Frontal cortex (tissue), 4 donors: ENCODE measurements at places on chromosomes 6 and 20.

DNA sequence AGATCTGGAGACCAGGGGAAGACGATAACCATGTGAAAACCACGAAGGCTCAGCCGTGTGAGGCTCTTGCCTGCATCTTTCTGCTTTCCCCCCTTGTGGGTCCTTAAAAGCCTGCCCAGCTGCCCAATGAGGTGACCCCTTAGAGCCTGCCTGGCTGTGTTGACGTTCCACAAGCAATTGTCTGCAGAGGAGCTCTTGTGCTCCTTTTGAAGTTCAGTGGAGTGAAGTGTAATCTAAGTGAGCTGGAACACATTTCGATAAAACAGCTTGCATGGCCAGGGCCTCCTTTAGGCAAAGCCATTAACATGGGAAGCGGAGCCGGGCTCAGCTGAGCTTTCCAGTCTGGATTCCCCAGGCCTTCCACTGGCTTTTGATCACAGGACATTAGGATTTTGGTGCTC lies 27.3 kb upstream of the TCP11 start:
- no peak for DNase-seq

- DNase-seq = peak; percentile 54
Observed at GRCh38 chr20:48682529-48683363, 145.1 kb downstream of the PREX1 start.

DNA sequence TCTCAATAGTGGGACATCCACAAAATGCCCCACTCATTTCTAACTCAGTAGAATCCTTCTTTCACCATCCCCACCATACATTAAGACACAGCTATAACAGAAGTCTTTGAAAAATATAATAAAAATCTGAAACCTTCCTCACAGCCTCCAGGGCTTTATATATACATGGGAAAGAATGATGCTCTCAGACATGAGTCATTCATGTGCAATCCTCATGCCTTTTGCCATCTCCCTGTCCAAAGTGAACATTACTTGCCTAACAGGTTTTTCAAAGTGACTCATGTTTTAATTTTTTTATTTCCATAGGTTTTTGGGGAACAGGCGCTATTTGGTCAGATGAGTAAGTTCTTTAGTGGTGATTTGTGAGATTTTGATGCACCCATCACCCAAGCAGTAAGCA lies 162.7 kb downstream of the RALGAPA2 start:
- no peak for DNase-seq

GRCh38 chr6:153131037-153131981 lies at the start of gene RGS17:
RGS17 (minus strand) TSS chr6:153131282; CDS start chr6:153044018, 87,264 bp downstream.
- peak; percentile 86 for DNase-seq

- no peak for DNase-seq
Observed at GRCh38 chr6:15879371-15880261, 216.8 kb upstream of the DTNBP1 start.

DNA sequence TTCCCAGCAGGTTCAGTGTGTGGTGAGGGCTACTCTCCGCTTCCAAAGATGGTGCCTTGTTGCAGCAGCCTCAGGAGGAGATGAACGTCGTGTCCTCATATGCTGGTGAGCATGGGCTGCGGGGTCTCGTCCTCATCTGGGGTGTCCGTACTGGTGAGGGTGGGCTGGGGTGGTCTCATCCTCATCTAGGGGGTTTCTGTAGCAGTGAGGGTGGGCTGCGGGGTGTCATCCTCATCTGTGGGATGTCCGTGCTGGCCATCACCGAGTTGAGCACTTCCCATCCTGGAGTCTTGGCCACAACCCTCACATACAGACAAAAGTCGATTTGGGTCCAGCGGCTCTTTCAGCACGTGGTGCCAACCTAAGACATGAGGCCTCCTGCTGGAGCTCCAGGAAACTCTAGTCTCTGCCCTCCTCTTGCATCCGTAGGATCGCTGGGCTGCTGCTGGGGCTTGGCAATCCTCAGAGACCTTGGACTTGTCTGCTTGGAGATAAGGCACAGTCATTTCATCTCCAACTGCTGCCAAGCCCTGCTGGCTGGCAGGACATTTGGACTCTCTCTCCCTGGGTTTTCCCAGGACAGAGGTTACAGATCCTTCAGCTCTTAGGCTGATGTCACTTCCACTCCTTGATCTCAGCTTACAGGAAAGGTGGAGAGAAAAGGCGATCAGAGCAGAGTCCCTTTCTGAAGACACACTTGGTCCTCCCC lies 160.4 kb downstream of the PACRG start:
- no peak for DNase-seq

GRCh38 chr20:10665791-10666190 lies 8.0 kb downstream of the JAG1 start:
- no peak for DNase-seq

- DNase-seq = no peak
Observed at GRCh38 chr6:44896701-44897100, 431.4 kb upstream of the RUNX2 start.

DNA sequence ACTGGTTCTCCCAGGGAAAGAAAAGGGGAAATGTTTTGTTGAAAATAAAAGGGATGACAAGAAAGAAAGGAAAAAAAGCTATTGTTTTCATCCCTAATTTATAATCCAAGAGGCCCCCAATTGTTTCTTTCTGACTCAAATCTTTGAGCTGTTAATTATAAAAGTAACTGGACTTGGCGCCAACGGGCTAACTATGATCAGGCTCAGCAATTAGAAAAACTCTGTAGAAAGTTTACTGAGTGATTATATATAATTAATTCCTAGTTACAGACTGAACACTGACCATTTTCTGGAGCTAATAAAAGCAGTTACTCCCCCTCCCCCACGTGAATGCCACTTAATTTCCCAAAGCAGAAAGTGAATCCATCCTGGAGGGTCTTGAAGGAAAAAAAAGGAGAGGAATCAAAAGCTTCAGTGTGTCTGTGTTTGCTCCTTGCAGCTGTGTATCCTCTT lies 3.2 kb downstream of the ZMYND8 start:
- no peak for DNase-seq

DNA sequence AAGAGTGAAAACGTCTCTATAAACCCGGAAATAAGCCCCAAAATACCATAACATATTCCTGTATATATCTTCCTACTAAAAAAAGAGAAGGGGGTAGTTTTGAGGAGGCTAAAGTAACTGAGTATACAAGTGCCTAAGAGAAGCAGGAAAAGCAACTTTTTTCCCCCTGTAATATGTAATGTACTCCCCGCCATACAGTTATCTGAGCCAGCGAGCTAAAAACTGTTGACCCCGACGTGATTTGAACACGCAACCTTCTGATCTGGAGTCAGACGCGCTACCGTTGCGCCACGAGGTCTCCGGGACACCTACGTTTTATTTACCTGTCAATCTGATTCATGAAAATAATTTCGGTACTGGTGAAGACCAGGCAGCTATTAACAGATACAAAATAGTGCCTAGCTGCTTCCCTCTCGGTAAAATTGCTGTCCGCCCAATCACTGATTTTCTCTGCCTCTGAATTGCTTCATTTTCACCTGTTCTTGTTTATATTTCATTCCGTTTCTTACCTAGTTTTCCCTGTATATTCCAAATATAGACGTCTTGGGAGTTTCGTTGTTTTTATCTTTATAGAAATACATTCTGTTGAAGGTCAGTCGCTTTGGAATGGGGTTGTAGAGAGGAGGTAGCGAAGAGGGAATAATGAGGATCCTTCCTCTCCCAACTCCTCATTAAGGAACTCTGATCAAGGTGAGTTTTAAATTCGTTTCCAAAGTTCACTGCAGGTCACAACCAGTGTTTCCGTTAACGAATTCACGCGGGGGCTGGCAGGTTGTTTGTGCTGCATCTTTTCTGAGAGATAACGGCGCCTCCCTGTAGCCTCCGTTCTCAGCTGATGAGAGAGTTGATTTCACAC lies 33.6 kb upstream of the BTN3A2 start:
- DNase-seq = no peak

DNA sequence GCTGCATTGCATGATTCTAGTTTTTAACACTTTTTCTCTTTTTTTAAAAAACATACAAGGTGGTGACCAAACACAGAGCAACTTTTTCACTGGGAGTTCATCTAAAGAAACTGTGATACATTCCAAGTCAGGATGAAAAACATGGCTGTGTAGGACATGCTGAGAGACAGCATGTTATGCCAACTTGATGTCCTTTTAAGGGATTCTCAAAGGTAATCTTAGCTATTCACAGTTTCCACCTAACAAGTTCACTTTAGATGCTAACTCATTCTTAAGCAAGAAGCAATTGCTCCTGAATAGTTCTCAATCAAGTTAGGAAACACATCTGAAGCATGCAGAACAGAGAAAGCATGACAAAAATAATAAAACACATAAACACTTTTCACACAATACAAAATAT lies 3.3 kb downstream of the ASCC3 start:
- DNase-seq = no peak

- no peak for DNase-seq
Observed at GRCh38 chr20:17827759-17828559, 128.2 kb downstream of the BANF2 start.

DNA sequence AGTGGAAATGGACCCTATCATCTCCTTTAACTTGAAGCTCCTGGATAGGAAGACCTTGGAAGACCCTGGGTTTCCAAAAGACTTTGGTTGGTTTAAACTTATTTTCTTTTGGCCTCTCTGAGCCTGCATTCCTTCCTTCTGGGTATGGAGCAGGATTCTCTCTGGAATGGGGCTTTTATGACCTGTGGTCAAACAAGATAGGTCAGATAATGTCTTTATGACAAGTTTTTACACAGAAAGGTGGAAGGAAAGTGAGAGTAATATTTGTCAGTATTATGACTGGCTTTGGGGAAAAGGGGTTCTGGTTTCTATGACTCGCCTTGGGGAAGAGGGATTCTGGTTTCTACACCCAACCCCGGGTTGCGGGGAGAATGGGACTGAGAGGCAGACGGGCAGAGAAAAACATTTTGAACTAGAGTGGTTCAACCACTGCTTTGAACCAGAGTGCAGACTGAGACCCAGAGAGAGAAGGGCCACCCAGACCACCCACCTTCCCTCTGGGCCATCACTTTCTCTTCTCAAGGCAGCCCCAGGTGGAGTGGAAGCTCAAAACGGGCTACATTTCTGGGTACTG lies 37.6 kb upstream of the KCNK5 start:
- no peak for DNase-seq

- DNase-seq = no peak
Observed at GRCh38 chr6:147260091-147260490, 55.9 kb downstream of the STXBP5 start.

- DNase-seq = no peak
Observed at GRCh38 chr6:39446909-39447308, 124.4 kb upstream of the KCNK16 start.

DNA sequence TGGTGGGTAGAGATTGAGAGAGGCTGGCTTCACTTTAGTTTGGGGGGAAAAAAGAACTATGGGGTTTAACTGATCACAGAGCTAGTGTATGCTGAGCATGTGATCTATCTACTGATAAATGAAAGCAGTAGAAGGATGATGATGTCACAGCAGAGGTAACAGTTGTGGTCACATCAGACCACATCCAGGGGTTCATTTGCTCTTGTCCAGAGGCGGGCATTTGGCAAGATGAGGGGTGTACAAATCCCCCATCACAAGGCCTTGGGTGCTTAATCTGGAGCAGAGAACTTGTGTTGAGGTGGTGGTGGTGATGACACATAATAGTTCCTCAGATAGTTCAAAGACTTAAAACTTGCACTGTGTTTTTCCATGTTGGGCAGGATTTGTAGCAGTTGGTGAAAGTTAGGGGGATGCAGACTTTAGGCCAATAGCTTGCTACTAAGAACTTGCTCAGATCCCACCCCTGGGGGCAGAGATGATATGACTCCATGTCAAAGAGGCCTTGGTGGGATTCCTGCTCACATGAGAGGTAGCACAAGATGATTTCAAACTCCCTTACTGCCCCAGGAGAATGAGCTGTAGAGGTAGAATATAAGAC lies 63.4 kb downstream of the PRDM1 start:
- no peak for DNase-seq

- no peak for DNase-seq
Observed at GRCh38 chr6:124772733-124773319, 189.4 kb upstream of the RNF217 start.

GRCh38 chr6:47254051-47254450 lies 55.7 kb downstream of the TNFRSF21 start:
- no peak for DNase-seq

GRCh38 chr6:91276315-91276714 lies 689.4 kb upstream of the MAP3K7 start:
- no peak for DNase-seq

DNA sequence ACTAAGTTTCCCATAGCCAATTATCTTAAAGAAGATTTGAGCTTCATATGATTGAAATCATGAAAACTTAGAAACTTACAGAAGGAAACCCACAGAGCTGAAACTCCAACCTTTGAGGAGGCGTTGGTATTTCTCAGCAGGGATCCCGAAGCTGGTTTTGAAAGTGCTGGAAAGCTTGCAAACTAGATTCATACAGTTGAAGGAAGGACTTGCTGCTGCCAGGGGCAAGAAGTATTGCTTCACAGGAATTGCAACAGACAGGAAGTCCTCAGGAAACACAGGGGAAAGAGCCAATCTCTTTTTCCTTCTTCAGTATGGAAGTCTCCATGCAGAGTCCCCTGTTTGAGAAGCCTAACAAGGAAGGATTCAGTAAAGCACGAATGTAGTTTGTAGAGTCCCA lies 419.7 kb downstream of the CD109 start:
- no peak for DNase-seq

DNA sequence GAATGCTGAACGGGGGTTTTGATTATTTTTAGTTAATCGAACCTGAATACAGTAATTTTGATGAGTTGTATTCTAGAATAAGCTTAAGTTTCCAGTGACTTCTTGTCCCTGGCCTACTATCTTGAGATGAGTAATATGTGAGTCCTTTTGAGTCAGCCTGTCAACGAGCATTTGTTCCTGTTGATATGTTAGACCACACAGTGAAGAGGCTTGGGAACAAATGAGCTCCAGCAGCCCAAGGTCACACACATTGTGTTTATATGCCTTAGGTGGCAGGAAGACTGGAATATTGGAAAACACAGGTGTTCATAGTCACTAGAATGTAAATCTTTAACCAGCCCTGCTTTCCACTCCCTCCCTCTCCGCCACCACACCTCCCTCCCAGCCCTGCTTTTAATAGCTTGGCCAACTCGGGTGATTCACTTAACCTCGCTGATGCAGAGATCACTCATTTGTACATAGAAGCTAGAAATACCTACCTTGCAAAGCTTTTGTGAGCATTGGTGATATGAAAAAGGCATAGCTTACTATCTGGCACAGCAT lies 9.1 kb downstream of the SMPDL3A start:
- no peak for DNase-seq

DNA sequence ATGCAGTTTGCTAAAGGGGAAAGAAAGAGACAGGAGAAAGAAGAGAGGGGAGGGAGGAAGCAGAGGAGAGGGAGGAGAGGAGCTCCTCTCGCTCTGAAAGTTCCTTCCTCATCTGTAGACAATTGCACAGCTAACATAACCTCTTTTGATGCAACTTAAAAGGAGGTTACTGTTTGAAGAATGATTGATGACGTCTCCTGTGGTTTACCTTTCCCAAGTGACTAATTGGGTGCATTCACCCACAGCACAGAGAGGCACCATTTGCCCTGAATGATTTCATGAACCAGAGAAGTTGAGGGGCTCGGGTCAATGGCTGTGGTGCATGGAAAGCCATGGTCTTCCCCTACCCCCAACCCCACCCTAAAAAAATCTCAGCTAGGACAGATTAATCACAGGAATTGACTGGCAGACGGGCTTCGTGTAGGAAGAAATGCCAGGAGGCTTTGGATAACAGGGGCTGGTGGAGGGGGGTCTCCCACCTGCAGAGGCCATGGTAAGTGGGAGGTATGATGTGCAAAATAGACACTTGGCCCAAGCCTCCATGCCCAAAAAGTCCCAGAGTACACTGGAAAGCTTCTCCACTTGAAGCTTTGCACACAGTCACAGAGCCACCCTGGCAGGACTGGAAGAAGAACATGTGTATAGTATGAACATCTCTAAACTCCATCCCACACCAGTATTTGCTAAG lies 213.7 kb downstream of the ANKRD60 start:
- DNase-seq = no peak
